ENCODE measurements at places on chromosomes 1 and 21.

- DNase-seq: no peak
Observed at GRCh38 chr1:98287626-98288025, 366.8 kb upstream of the DPYD start.

DNA sequence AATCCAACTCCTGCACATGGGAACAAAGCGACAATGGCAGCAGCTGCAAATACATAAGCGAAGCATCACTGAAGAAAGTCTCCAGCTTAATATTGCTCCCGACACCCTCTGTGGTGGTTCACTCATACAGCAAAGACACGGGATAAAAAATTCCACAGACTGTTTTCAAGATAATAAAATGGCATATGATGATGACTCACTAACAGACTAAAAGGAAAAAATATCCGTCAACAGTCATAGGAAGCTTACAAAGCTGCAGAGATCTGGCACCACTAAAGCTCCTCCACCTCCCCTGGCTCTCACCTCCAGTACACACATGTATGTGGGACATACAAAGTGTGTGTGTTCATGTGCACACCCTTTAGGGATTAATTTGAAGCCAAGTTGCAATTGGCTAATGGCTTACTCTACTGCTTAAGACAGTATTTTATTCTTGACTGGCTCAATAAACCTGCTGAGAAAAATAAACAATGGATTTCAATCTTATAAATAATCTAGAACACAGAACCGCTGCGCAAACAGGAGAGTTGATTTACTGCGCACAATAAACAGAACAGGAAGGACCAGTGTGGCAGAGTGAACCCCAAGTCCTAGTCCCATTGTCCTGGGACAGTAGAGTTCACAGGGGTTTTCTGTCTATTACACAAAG lies 94.4 kb downstream of the SLC45A1 start:
- no peak for DNase-seq

DNA sequence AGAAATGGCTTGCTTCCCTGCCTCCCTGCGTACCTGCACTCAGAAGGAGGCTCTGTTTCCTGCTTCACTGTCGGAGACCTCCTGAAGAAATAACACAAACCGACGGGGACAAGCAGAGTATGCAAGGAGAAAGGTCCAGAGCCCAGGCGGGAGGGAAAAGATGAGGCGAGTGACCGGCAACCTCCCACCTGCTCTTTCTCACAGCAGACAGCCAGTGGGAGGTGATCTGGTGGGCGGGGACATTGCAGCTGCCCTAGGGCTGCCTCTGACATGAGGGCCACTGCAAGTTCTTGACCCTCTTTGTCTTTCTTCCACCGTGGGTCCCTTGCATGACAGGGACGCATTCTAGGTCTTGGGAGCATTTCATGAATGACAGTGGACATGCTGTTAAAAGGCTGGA lies 368.2 kb downstream of the CAMTA1 start:
- no peak for DNase-seq

DNA sequence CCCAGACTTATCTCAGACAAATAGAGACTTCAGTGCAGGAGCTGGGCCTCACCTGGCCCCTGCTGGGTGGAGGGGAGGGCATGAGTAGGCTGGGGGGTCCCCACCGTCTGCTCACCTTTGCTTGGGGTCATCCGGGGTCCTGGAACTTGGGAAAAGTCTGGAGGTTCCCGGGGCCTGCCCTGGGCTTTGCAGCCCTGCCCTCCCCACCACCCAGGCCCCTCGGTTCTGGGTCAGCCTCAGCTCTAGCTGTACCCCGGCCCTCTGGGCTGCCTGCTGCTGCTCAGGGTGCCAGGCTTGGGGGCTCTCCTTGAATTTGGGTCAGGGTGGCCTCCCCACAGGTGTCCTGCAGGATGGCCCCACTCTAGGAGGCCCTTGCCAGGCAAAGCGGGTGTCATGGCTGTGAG lies 2.4 kb upstream of the TMEM52 start:
- DNase-seq: no peak

- DNase-seq: no peak
Observed at GRCh38 chr1:1187938-1188337, 14.3 kb downstream of the TTLL10 start.

- DNase-seq: no peak
Observed at GRCh38 chr21:28617300-28617699, 375.4 kb downstream of the LTN1 start.

DNA sequence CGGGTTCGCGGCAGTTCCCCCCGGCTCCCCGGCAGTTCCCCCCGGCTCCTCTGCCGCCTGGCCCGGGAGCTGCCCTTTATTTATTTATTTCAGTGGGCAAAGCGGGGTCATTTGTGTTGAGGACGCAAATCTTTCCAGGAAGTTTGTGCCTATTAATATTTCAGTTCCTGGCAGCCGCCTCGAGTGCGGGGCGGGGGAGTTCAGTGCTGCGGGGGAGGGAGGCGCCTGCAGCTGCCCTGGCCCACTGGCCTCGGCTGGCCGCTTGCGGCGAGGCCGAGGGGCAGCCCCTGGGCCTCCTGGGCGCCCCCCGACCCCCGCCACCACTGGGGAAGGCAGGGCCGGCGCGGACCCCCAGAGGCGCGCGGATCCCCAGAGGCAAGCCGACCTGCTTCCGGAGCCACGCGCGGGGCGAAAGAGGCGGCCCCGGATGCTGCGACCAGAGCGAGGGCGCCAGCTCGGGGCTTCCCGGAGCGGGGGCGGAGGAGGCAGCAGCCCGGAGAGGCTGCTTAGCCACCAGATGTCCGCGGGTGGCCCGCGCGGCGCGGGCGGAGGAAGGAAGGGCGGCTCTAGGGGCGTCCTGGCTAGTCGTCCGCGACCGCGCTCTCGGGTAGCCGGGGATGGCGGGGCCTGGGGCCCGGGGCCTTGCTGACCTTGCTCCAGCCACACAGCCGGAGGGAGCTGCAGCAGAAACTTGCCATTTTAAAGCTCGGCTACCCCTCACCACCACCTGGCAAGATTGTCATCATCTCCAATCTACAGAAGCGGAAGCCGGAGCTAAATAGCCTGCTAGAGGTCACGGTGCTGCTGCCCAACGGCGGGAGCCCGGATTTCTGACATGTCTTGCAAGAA lies 48.0 kb downstream of the H3-3A start:
- DNase-seq: peak; percentile 18

DNA sequence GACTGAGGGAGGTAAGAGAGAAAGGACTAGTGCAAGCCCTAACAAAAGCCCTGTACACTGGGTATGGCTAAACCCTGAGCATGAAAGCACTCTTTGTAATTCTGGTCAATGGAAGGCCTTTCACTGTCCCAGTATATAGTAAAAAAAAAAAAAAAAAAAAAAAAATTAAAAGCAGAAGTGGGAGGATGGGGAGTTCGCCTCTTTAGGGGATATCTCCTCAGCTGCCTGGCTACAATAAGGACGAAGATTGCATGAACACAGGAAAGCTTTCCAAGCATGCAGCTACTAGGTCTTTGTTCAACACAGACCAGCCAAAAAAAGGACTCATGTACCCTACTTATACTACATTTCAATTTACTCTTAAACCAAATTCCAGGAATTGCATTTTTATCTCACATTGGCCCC lies 59.1 kb downstream of the EIF4G3 start:
- no peak for DNase-seq

- no peak for DNase-seq
Observed at GRCh38 chr1:165289556-165289955, 67.0 kb downstream of the LMX1A start.

GRCh38 chr21:36023092-36023480 lies 37.2 kb downstream of the SETD4 start:
- DNase-seq: no peak

GRCh38 chr1:36522461-36523229 lies 39.9 kb upstream of the CSF3R start:
- DNase-seq: no peak

DNA sequence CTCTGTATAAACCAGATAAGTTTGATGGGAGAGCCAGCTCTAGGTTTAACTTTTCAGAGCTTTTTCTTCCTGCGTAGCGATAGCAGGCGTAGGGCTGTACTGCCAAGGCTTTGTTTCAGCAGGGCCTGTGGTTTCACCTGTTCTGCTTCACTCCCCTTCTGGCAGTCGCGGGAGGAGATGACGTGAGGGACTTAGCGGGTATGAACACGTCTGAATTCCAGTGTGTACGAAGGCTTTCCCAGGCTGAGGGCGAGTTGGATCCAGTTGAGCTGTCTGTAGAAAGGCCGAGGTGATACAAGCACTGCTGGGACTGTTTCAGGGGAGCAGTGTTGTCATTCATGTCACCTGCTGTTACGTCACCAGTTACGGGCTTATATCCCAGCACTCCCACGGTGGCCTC lies 21.2 kb downstream of the PEX14 start:
- no peak for DNase-seq

DNA sequence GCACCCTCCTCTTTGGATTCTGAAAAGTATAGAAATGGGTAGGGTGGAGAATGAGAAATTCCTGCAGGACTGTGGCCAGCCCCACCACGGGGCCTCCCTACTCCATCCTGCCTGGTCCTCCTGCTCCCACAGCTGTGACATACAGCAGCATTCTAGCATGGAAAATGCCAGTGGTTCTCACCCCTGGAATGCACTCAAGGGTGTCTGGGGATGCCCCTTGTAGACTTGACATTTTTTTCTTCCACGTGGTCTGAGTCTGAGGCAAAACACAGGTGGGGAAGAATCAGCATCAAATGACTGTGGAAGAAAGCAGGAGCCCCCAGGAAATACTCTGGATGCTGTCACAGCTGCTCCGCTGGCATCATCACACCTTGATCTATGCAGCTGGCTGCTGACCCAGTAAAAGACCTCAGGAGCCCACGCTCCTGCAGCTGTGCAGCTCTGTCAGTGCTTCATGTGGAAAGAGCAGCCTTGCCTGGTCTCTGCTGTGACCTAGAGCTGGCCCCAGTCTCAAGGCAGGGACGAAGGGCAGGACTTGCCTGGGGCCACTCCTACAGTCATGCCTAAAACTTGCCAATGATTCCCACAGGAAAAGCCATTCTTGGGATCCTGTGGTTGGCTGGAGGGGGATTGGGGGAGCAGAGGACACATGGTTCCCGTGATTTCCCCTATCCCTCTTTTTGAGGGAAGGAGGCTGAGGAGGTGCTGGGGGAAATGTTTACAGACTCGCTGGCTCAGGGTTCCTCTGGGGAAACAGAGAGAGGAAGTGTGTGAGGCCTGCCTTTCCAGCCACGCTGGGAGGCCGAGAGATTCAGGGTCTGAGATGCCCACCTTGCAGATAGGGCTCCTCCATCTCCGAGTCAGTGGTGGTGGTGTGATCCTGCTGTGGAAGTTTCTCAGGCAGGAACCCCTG lies 10.8 kb upstream of the A3GALT2 start:
- no peak for DNase-seq

GRCh38 chr1:177411381-177411780 lies 240.6 kb downstream of the BRINP2 start:
- no peak for DNase-seq

DNA sequence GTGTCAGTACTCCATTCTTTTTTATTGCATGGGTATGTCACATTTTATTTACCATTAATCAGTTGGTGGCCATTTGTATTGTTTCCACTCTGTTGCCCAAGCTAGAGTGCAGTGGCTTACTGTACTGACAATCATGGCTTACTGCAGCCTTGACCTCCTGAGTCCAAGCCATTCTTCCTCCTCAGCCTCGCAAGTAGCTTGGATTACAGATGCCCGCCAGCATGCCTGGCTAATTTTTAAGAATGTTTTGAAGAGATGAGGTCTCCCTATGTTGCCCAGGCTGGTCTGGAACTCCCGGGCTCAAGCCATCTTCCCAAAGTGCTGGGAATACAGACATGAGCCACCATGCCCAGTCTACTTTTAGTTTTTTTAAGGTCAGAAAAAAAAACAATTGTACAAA lies 813 bp upstream of the SFT2D2 start:
- no peak for DNase-seq

- no peak for DNase-seq
Observed at GRCh38 chr1:91120421-91120820, 98.6 kb upstream of the ZNF644 start.

- no peak for DNase-seq
Observed at GRCh38 chr1:8146257-8146855, 120.2 kb upstream of the ERRFI1 start.

DNA sequence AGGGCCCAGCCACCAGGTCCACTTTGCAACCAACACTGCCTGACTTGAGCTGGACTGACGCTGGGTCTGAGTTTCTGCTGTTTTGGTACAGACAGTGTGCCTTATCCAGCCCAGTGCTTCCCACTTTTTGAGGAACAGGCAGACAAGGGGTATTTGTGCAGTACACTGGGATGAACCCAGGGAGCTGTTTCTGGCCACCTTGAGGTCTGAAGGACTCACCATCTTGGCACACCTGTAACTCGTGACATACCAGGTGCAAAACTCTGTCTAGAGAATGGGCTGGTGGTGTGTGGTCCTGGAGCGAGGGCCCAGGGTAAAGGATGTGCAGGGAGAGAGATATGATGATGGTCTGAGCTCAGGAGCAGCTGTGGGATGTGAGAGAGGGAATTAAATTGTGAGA lies 148.6 kb downstream of the PCP4 start:
- no peak for DNase-seq

All from CD4-positive, alpha-beta T cell (primary cell).